Stimulated activated CD4-positive, alpha-beta T cell treated with anti-CD3 and anti-CD28 coated beads, Interleukin-2, amount 100 ng/mL, for 48 hours (primary cell): ENCODE measurements at places on chromosomes 7 and 10.

DNA sequence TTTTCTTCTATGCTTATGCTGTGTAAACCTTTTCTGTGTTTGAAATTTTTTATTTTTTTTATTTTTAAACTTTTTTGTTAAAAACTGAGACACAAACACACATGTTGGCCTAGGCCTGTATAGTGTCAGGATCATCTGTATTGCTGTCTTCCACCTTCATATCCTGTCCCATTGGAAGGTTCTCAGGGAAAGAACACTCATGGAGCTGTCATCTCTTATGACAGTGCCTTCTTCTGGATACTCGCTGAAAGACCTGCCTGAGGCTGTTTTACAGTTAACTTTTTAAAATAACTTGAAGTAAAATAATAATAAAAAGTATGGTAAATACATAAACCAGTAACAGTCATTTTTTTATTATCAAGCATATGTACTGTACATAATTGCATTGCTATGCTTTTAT is 34.1 kb downstream of the CREM start:
- no peak for DNase-seq

DNA sequence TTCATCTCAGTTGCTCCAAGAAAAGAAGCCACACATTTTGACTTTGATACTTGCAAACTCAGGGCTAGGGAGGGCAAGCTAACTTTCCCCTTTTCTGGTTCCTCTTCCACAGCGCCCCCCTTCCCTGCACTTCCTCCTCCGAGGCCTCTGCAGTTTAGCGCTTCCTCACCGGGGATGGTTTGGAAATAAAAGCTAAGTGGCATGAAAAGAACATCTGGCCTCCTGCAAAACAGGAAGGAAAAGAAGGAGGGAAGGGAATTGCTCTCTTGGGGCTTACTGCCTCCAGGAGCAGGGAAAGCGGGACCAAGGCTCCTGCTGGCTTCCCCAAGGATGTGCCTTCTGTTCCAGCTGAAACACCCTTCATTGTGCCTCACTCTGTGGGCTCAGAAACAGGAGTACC is 42.3 kb downstream of the PRKCQ start:
- no peak for DNase-seq

DNA sequence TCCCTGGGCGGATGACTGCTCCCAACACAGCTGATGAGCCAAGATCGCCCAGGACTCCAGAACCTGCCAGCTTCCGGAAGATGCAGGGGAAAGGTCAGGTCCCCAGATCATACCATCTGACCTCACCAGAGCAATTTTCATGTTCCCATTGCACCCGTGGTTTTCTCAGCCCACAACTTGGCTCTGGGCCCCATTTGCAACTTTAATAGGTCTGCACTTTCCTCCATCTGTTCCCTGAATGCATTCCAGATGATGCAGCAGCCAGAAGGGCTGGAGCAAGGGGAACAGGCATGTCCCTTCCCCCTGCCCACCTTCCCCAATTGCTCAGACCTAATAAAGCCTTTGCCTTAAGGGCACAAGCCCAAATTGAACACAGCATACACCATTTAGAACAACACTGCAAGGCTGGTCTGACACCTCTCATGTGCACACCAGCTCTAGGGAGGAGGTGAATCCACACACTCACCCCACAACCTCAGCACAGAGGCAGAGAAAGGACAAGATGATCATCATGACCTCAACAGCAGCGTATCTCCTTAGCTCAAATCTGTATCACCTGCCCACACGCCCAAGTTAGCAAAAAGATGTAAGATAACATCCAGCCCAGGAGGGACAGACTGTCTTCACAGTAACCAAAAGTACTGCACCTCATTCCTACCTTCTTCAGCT is 87.5 kb downstream of the PLXNA4 start:
- no peak for DNase-seq

- DNase-seq = no peak
Observed at GRCh38 chr10:46052057-46052790, 6.2 kb upstream of the MSMB start.

DNA sequence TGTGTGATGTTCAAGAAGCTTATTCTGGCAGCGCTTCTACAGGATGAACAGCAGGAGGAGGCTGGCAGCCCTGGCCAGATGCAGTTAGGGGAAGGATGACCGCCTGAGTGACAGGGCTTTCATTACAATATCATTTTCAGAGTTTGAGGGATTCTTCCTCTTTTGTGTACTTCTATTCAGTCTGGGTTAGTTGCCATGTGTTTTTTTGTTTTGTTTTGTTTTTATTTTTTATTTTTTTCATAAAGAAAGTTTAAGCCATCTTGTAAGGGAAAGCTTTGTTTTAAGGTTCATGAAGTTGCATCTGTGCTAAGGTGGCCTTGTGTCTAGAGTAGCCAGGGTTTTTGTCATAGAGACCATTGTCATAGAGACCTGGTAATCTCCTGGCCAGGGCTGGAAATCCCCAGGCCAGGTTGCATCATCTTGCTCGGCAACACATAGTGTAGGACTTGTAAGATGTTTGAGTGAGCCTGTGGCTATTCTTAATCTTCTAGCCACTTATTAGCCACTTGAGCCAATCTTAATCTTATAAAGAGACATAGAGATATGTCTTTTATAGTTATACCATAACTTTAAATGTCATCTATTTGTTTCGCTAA is 230.5 kb upstream of the TMEM229A start:
- DNase-seq = no peak

GRCh38 chr10:132363921-132364593 is 32.1 kb downstream of the LRRC27 start:
- DNase-seq = peak; percentile 52

DNA sequence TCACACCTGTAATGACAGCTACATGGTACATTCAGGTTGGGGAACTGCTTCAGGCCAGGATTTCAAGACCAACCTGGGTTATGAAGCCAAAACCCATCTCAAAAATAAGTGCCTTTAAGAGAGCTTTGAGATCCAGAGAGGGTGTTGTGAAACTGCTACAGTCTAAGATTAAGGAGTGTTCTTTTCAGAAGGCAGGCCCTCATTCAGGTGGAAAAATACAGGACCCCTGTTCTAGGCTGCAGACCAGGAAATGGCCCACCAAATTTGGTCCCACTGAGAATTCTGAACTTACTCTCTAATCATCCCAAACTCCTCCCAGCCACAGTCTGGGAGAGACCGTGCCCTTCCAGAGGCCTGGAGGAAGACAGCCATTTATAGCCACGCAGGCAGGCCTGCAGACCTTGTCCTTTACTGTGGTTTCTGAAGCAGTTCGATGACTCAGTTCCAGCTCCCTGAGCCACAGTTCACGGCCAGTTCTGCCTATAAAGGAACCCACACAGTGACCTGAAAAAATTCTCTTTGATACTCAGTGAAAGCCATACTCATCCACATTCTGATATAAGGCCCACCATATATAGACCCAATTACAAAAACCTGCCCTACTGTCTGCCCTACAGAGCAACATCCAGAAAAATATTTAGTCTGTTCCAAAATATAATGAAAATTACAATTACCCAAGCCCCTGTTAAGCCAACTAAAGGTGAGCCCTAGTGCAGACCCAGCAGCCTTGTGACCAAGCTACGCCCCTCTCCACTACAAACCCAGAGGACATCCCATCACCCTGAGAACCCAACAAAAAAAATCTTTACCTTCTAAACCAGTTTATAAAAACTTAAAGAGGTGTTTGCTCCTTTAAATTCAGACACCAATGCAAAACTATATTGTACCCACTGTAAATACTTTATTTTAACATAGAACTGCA is 21.2 kb downstream of the ZNF680 start:
- DNase-seq = no peak

DNA sequence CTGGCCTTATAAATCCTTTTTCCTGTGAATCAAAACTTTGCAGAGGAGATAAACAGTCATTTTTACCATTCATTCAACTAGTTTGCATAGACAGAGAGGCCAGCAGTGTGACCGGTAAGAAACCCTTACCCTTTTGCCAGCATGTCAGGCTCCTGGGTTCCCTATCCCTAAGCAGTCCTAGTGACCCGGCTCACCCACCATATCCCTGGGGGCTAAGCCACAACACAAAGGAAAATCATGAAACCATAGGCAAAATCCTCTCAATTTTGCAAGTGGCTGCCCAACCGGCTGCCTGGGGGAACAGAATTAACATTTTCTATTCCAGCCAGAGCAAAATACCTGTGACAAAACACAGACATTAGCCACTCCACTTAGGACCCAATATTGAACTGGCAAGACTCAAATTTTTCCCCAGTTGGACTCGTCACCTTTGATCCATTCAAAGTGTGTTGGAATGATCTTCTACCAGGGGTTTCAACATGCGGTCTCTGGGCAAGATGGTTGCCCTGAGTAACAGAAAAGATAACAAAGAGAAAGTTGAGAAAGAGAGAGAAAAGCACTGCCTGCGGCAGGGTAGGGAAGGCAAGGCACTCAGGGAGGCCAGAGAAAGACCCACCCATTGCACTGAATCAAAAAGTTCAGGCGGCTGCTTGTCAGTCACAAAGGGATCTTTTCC is 174.8 kb upstream of the NAMPT start:
- DNase-seq = no peak

- no peak for DNase-seq
Observed at GRCh38 chr7:69603937-69604494, 5.7 kb downstream of the AUTS2 start.

- peak; percentile 18 for DNase-seq
Observed at GRCh38 chr10:26367771-26368170, 70.4 kb upstream of the APBB1IP start.

GRCh38 chr7:140601566-140602174 is 38.9 kb downstream of the DENND2A start:
- DNase-seq = no peak

DNA sequence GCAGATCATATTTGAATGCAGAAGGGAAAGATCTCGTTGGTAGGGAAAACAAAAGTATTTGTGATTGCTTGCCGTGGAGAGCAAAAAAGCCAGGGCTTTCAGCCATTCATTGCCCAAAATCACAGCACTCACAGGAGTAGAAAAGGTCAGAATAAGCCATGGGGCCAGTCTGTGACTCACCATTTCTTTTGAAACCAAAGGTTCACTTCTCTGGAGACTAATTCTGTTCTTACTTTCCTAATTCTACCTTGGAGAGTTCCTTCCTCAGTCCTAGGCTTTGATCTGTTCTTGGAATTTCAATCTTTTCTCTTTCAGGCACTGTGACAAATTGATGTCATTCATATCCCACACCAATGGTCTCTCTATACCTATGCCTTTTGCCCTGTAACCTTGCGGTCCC is 54.1 kb upstream of the FAM180A start:
- DNase-seq = no peak

GRCh38 chr7:138169441-138169851 is 93.2 kb downstream of the AKR1D1 start:
- DNase-seq = no peak

- DNase-seq = no peak
Observed at GRCh38 chr7:50409856-50410745, 40.0 kb downstream of the FIGNL1 start.

DNA sequence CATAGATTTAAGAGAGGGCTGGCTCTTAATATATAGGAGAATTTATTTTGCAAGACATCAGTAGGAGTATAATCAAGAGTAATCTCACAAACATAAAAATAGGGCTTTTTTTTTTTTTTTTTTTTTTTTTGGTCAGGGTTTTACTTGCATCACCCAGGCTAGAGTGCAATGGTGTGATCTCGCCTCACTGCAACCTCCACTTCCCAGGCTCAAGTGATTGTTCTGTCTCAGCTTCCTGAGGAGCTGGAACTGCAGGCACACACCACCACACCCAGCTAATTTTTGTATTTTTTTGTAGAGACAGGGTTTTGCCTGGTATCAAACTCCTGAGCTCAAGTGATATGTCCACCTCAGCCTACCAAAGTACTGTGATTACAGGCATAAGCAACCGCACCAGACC is 535.3 kb downstream of the CCSER2 start:
- DNase-seq = no peak

- DNase-seq = no peak
Observed at GRCh38 chr7:152699079-152699478, 23.1 kb upstream of the XRCC2 start.

DNA sequence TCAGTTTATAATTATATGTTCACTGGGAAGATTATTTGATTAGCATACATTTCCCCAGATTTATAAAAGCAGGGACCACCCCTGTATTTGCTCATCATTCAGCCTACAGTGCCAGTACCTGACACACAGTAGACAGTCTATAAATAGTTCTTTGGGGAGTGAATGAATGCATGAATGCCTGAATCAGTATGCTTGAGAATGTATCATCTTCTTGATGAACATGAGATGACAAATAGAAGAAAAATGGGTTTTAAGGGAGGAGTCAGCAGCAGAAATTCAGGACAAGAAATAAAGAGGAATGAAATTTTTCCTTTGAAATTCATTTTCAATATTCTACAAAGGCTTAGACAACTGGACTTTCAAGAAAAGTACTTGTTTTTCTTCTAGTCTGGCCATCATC is 295.8 kb upstream of the LRRTM3 start:
- DNase-seq = no peak

- no peak for DNase-seq
Observed at GRCh38 chr10:79193694-79194382, 125.1 kb downstream of the ZMIZ1 start.

GRCh38 chr10:17023386-17024298 is 106.0 kb downstream of the CUBN start:
- DNase-seq = peak; percentile 60
